Sciatic nerve (tissue), 2 donors: ENCODE measurements at places on chromosomes 16 and 17.

GRCh38 chr16:12961626-12962025 is 60.2 kb downstream of the SHISA9 start:
- no peak for DNase-seq

GRCh38 chr17:58094118-58094517 is 10.9 kb downstream of the DYNLL2 start:
- DNase-seq, result no peak

DNA sequence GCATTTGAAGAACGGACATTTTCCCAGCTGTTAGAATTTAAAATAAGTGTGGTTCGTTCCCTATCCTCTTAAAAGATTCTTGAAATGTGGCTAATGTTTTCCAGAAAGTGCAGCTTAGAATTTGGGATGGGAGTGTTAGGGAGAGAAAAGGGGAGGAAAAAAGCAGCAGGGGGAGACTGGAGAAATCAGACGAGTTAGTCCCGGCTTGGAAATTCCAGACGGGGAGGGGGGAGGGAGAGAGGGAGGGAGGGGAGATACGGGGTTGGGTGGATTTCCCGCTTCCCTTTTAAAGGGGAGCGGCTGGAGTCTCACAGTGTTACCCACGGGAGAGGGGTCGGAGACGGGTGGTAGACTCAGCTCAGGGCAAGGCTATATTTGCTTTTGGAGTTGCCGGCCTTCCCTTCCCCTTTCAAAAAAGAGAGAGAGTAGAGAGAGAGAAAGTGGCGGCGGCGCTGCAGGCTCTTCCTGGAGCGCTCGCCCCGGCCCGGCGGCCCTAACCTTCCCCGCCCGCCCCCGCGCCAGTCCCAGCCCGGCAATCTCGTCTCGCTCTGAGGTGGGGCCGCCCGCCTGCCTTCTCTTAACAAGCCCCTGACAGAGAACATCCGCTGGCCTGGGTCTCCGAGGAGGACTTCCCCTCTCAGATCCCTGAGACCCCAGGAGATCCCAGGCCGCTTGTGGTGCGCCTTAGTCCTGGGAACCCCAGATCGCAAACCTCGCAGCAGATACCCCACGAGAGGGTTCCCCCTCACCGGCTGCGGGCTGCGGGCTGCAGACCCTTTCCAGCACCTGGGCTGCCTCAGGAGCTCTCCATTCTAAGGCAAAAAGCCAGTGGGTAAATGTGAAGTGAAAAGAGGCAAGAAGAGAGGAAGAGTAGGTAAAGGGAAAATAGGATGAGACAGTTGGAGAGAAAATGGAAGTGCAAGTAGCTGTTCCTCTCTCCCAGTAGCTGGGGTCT is 6.6 kb downstream of the IGF2BP1 start:
- no peak for DNase-seq

DNA sequence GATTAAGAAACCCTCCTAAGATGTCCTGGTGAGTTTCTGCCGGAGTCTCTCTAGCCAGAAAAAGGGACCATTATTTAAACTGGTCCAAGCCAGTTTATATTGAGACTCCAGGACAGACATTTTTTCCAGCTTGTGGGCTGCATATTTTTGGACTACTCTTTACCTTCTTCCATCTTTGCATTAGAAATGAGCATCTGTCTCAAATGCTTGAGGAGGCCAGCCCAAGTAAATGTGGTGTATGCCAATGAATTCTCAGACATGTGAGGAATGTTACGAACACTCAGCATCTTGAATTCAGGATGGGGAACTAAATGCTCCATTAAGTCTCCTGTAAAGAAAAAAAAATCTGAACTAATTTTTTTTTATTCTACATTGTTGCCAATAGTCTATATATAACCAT is 18.4 kb downstream of the TUBD1 start:
- no peak for DNase-seq

DNA sequence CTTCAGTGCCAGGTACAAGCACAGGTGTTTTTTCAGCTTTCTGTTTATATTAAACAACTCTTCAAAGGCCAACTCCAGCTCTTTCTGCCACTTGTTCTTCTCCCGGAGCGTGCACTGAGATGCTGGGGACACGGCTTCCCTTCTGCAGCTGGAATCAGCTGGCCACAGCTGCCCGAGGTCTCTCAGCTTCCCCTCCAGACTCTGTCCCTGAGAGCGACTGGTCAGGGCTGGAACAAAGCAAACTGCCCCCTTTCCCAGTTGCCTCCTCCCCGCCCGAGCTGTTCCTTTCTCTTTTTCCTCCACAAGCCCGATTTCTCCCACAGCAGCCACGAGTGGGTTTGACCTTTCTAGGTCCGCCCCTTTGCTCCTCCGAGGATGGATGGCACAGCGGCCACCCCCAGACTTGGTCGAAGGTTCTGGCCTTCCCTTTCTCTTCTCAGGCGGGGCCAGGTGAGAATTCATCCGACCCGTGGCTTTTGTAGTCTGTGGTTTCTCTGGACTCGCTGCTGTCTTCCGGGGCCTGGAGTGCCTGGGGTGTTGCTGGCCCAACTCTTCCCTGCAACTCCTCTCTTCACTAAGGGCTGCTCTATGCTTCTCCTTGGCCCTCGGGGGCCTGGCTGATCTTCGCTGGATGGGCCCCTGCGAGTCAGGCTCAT is 11.5 kb downstream of the CEP295NL start:
- DNase-seq, result no peak

- no peak for DNase-seq
These were observed 414.6 kb upstream of the PSMD7 start for GRCh38 chr16:73882033-73882432.
